ENCODE measurements at places on chromosomes 16 and 17.

- DNase-seq: no peak
Measured at GRCh38 chr16:4414187-4414917, 2.0 kb downstream of the CORO7 start.

DNA sequence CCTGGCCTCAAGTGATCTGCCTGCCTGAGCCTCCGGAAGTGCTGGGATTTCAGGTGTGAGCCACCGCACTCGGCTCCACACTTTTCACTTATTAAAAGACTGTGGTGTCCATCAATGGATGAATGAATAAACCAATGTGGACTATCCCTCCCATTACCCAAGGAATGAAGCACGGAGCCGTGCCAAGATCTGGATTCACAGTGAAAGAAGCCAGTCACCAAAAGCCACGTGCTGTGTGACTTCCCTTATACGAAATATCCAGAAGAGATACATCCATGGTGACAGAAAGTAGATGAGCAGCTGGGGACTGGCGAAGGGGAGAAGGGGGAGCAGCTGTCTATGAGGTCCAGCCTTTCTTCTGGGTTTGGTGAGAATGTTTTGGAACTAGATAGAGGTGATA is 48.2 kb upstream of the STH start:
- no peak for DNase-seq

GRCh38 chr17:27800522-27800921 is at the start of gene NOS2:
Gene NOS2, minus strand, starts transcription at chr17:27800529. Its CDS starts 1,720 bp downstream, at chr17:27798809.
- no peak for DNase-seq

GRCh38 chr17:77462090-77462489 is 321.3 kb downstream of the SEC14L1 start:
- DNase-seq: no peak

DNA sequence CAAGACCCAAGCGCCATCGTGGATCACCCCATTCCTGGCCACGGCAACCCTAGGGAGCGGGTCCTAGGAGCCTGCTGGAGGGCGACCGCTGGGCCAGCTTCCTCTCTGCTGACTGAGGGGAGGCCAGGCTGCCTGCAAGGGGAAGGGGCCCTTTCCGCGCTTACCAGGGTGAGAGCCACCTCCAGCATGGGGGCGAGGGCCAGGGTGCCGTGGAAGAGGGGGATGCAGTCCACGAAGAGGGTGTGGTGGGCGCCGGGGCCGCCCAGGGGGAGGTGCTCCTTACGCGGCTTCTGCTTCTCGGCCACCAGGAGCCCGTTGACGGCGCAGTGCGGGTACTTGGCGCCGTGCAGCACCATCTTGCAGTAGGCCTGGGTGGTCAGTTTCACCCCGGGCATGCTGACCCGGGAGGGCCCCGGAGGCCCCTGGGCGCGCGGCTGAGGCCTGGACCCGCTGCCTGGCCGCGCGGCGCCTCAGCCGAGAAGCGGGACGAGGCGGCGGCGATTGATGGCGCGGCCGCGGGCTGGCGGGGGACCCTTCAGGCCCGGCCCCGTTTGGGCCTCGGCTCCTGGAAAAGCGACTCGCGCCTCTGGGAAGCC is 345 bp downstream of the EMC8 start:
- no peak for DNase-seq

DNA sequence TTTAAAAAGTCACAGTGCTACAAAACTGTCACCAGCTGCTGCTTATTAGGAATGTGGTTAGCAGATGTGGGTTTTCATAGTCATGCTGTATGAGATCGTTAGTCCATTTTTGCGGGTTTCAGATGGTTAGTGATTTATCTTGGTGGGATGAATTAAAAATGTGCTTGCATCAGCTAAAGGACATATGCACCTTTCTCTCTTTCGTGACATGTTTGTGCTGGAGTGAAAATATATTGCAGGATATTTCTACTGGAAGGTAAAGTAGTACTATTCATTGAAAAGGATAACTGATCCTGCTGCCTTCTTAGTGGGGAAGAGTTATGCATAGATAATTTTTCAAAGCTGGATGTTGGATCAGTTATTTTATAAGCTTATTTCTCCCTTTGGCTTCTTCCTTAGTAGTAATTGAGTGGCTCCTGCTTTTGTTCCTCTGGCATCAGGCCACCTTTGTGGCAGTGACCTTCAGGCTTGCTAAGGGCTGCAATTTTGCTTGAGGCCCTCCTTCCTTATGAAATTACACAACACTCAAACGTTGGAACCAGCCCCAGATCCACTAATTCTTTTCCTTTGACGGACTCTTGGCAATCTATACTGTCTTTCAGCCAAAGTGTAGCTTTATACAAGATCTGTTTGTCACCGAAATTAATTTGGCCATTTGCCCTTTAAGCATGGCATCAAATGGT is 7.5 kb upstream of the SNTB2 start:
- DNase-seq: peak; percentile 83

DNA sequence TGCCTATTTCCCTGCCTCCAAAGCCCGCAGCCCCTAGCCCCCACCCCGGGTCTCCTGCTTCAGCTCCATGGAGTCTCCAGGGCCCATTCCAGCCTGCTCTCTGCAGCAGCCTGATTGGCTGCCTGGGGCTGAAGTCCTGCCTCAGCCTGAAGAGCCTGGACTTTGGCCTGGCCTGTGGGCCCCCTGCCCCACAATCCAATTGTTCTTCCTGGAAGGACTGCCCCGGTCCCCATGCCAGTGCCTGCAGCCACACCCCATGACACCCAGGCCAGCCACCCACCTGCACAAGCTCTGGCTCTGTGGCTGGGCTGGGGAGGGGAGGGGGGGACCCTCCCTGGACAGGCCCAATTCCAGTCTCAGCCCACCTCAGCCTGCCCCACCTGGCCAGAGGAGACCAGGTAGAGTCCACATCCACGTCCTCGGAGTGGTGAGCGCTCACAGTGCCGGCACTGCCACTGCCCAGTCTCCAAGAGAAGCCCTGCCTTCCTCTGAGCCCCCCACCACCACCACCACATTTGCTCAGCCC is 12.3 kb downstream of the ENPP7 start:
- DNase-seq: no peak

DNA sequence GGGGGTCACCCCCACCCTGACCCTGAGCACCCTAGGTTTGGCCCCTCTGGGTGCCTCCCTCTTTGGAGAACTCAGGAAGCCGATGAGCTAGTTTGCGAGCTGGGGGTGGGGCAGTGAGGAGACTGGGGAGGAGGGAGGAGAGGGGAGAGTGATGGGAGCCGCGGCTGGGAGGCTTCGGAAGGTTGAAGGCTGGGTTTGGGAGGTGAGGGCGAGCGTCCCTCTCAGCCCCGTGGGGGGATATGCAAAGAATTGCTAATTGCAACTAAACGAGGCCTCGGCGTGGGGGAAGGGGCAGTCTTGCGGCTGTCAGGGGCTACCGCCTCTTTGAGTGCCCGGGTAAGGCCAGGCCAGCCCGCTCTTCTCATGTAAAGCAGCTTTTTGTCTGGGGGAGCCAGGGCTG is 17.6 kb upstream of the FZD2 start:
- DNase-seq: no peak

DNA sequence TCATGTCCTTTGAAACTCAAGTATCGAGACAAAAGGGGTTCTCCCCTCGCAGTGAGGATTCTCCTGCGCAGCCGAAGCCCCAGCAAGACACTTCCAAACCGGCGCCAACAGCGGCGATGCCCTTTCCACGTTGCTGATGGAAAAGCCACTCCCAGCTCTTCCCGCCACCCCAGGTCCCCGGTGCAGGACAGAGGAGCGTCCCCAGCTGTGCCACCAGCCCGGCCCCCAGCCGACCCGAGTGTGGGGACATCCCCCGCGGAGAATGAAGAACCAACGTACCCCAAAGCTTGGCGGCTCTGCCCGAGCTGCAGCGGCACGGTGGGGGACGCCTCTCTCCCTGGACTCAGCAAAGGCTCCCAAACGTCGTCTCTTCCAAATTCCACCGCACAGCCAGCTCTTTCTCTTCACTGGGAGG is 573 bp downstream of the CHST6 start:
- no peak for DNase-seq

- no peak for DNase-seq
Measured at GRCh38 chr17:4475001-4475400, 23.7 kb upstream of the SPNS2 start.

DNA sequence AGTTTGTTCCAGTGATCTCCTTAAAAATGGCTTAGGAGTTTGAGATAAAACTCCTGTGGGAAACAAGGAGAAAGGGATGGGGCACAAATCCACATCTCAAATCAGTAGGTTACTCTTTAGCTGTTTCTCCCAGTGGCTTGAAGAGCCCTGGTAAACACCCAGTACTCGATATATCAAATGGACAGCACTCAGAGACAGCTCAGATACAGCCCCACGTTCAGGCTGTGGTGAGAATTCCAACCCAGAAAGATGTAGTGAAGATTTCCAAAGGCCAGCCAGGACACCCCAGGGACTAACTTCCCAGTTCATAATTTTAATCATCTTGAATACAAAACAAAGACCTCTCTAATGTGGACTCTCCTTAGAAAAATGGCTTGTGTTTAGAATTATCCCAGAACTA is 6.4 kb upstream of the VEZF1 start:
- no peak for DNase-seq

DNA sequence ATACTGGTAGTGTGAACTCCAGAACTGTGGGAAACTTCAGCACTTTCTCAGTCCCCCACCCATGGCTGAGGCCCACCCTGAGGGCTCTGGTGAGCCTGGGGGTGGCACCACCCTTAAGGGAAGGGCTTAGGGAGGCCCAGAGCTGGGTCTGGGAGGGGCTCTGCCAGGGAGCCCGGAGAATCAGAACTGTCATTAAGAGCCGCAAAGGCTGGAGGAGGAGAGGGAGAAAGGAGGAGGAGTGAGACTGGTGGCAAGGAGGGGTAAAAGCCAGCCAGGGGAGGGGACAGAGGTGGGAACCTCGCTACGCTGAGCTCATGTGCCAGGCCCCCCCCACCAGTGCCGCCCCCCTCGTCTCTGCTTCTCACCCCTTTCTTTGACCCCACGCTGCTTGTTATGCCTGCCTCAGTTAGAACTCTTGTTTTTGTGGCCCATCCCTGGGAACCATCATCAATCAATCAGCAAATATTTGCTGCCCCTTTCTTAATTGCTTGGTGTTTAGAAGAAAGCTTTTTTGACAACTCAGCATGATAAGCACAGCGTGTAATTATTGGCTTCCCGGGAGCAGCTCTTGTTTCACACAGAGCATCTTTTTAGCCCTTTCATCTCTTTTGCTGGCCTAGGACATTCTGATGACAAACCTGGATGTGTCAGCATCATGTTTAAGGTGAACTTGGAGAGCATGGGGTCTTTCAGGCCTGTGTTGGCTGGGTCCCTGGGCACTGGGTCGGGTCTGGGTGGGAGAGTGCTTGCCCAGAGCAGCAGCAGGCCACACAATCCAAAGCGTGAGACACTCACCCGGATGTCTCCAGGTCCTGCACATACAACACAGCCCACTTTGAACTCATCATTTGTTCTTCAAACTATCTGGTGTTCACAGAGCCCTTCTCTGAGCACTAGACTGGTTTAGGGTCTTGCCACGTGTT is 77.7 kb downstream of the NETO2 start:
- no peak for DNase-seq

GRCh38 chr16:64133366-64133765 is 988.5 kb downstream of the CDH11 start:
- no peak for DNase-seq

- no peak for DNase-seq
Measured at GRCh38 chr16:87471278-87472141, 21.3 kb downstream of the ZCCHC14 start.

- no peak for DNase-seq
Measured at GRCh38 chr16:85002608-85003007, 8.7 kb downstream of the ZDHHC7 start.

DNA sequence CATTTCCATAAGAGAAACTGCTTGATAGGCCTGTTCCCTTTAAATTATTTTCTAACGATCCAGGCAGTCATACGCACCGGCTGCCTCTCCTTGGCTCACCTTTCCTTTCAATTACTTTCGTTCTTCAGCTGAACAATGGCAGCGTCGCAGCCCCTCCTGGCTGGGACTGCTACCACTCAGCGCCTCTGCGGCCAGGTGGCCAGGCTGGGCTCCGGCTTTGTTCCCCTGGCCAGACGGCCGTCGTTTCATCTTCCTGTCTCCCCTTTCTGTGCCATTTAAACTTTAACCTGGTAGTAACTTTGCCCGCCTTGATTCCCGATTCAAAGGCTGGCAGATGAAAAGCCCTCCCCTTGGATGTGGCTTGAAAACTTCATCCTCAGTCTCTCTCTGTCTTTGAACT is 79.0 kb downstream of the C16orf78 start:
- no peak for DNase-seq

DNA sequence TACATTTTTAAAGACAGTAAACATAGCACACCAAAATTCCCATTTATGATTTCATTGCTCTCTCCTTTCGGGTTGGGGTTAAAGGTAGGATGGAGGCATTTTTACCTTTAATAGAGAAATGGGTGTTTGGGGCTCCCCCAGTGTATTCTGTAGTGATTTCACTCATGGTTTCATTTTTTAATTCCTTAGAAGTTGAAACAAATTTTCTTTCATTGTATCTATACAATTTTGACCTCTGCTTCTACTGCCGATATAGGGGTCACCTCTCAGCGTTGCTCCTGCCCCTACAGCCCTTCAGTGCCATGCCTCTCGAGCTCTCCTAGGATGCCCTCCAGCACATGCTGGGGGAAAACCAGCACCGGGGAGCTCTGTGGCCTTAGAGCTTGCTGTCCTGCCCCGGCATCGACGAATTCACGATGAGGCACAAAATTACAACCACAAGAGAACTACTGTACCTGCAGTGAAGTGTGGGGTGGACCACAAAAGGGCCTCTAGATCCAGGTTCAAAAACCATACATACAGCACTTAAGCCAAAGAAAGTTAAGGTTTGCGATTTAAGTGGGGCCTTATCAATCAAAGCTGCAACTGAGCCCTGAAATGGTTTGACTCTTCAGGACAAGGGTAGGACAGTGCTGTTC is 39.3 kb downstream of the LITAFD start:
- no peak for DNase-seq

DNA sequence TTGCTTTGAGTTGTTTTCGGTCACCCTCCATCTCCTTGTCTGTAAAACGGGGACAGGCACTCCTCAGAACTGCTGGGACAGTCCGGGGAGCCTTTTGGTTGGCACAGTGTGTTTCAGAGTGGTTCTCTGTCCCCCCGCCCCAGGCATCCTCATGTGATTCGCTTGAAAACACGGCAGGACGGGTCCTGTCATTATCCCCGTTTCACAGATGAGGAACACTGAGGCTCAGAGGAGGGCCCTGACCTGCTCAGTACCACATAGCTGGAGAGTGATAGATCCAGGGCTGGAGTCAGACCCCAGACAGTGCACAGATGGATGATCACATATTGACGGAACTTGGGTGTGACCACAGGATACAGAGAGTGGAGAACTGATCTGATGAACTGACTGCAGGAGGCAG is 13.5 kb upstream of the ADGRG1 start:
- no peak for DNase-seq

Measured in H4 (cell line).